ENCODE measurements at places on chromosomes 6 and 20.

- no peak for DNase-seq
Observed at GRCh38 chr20:57805747-57806146, 95.9 kb upstream of the PMEPA1 start.

DNA sequence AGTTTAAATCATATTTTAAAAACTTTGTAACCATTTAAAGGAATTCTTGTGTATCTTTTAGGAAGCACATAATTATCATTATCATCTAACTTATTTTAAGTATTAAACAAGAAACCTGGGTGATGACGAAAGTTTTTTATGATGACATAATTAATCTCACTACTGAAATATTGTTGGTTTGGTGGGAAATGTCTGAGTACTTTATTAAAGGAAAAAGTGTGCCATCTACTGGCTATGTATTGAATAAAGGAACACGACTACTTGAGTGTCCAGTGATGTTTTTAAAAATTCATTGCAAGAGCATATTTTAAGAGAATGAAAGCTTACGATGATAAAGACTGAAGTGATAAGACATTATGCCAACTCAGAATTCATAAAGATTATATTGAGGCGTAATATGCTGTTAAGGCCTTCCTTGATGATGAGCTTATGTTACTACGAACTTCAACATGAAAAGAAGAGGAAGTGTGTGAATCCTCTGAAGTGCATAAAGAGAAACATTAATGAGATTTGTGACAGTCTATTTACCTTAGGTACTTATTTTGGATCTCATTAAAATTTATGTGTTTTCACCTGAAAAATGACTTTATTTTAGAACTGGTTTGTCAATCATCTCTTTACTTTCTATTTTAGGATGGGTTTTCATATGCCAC lies 12.0 kb upstream of the TRMT11 start:
- DNase-seq, result peak; percentile 72

GRCh38 chr6:101935732-101936131 lies 542.2 kb downstream of the GRIK2 start:
- no peak for DNase-seq

DNA sequence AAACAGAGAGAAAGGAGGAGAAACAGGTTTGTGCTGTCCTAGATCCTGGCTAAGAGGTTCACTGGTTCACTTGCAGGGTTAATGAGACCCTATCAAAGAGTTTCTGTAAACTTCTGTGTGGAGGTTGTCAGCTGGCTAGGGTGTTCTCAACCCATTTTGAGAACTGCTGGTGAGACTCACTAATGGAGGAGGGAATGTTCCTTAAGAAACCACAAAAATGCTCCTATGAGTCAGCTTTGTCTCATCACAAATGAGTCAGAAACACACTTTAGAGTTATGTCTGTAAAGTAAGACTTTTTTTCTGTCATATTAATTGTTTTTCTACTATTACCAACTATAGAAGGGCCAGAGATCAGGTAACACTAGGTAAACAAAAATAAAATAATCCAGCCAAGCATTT lies 884.4 kb downstream of the PHF3 start:
- no peak for DNase-seq

DNA sequence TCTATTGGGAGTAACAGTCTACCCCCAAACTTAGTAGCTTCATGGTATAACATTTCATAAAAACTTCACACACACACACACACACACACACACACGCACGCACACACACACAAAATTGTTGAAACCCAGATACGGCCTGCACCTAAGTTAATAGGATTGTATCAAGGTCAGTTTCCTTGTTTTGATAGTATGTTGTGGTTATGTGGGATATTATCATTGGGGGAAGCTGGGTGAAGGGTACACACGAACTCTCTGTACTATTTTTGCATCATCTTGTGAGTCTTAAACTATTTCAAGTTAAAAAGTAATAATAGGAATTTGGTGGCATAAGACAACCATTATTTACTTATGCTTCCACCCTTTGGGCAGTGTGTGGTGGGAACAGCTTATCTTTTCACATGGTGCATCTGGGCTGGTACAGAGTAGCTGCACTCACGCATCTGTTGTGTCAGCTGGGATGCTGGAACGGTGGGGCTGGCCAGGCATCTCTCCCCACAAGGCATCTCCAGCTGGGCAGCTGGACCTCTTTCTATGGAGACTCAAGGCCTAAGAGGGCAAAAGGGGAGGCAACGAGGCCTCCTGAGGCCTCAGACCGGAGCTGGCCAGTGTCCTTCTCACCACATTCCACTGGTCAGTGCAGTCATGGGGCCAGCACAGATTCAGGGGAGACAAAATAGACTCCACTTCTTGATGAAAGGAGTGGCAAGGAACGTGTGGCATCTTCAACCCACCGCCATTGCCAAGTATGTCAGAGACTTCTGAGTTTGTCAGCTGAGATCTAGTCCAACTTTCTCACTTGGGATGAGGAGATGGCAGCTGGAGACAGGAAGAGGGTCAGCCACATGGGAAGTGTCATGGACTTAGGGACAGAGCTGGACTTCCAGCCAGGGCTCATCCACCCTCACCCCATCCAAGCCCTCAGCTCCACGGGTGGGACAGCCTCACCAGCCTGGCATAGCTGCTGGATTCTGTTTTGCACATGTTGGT lies 20.5 kb upstream of the IP6K3 start:
- no peak for DNase-seq

DNA sequence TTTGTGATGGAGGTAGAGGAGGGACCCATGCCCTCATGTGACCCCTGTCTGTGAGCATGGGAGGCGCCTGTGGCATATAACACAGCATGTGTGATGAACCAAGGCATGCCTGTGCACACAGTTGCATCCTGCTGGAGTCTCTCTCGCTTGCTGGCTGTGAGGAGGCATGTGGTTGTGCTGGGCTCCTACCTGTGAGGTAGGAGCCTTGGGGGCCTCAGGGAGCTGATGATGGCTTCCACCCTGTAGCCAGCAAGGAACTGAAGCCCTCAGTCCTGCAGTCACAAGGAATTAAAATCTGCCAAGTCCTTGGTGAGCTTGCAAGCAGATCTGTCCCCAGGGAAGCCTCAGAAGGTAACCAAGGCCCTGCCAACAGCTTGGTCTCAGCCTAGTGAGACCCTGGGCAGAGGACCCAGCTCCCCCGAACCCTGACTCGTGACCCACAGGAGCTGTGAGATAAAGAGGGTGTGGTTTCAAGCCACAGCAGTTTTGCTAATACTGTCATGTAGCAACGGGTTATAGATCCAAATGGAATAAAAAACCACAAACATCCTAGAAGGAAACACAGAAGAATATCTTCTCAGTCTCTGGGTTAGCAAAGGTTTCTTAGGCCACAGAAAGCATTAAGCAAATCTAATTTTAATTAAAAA lies 145.7 kb downstream of the WDR27 start:
- no peak for DNase-seq

- DNase-seq, result no peak
Observed at GRCh38 chr6:2763345-2763841, 1.8 kb upstream of the WRNIP1 start.

DNA sequence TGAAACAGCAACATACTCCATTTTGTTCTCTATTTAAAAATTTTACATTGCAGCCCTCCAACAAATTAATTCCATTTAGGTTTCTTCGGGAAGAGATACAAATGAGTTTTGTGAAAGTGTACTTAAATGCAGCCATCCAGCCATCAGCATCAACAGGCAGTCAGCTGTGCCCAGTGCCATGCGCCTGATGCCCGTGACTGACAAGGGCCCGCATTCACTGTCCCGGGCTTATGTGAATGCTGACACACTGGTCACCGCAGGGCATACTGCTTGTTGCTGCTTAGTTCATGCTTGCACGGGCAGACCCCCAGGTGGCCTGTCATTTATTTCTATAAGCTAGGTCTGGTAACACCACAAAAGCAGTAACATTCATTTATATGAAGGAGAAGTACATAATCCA lies 224.9 kb upstream of the QKI start:
- no peak for DNase-seq

DNA sequence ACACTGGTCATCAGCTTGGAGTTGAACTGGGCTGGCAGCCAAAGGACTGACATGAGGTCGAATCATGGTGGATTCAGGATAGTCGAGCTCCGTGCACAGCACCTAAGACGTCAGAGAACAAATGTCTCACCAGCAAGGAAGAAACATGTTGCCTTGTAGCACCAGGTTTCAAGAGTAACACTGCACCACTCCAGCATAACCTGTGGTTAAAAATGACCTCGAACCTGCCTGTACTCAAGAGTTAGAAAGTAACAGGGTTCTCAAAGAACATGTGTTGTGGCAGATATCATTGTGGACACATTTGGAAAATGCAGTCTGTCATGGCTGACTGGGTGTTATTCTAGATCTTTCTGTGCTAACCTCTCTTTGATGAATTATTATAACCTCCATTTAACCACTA lies 511.6 kb downstream of the CDH26 start:
- DNase-seq, result no peak

GRCh38 chr20:37144856-37145404 lies 34.2 kb upstream of the RPN2 start:
- no peak for DNase-seq

GRCh38 chr6:2959909-2960719 lies 11.3 kb downstream of the SERPINB6 start:
- no peak for DNase-seq

- DNase-seq, result no peak
Observed at GRCh38 chr6:168916576-168917211, 337.0 kb downstream of the THBS2 start.

DNA sequence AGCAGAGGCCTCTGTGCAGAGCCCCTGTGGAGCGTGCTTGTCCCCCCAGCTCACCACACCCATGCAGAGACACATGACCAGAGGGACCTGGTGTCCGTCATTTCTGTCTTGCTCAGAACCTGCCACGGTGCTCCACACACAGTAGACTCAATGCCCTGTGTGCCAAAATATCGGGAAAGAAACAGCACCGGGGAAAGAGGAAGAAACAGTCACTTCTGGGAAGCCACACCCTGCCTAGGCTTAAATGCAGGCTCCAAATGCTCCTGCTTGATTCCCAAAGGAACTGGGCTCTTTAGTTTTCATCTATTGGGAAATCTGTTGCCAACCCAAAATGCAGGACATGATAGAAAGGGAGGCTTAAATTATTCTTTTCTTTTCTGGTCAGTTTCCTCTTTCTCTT lies 503.9 kb downstream of the CD83 start:
- DNase-seq, result no peak

DNA sequence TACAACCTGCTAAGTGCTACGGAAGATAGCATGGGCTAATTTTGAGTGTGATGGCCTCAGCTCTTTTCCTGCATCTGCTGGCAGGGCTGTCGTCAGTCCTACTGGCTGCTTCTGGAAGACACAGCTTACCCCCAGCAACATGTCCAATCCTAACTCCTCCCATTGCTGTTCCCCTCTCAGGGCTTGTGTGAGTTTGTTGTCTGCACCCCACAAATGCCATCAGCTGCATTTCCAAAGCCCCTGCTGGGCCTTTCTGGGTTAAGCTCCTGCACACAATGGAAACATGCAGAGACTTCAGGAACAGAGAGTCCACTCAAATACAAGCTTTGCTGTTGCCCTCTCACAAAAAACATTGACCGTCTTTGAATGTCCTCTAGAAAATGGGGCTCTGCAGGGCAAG lies 84.7 kb downstream of the RNF182 start:
- DNase-seq, result no peak

- no peak for DNase-seq
Observed at GRCh38 chr6:142947714-142948480, 2.9 kb upstream of the HIVEP2 start.

DNA sequence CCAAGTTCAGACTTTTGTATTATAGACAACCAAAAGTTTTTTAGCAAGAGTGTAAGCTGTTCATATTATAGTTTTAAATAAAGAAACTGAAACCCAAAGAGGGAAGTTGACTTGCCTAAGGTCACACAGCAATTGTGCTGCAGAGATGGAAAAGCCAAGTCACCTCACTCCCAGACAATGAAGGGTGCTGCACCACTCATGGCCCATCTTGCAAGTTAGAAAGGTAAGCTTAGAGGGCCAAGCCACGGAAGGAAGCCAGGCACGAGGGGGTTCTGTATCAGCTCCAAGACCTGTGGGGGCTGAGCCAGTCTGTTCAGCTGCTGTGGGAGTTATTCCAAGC lies 860 bp downstream of the DEFB124 start:
- DNase-seq, result no peak

DNA sequence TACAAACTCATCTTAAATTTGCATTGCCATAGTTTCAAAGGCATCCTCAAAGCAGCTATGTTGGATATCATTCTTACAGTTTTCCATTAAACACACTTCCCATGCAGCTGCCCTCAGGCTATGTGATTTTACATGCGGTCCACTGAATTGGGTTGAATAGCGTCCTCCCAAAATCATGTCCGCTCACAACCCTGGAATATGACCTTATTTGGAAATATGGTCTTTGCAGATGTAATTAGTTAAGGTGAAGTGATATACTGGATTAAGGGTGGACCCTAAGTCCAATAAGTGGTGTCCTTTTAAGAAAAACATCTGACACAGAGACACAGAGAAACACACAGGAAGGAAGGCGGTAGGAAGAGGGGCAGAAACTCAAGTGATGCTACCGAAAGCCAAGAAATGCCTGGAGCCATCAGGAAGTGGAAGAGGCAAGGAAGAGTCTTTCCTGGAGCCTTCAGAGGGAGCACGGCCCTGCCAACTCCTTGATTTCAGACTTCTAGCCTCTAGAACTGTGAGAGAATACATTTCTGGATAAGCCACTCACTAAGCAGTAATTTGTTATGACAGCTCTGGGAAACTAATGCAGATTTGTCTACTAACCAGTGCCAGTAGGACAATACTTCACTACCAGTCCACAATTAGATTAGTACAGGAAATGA lies 42.7 kb upstream of the NHSL1 start:
- no peak for DNase-seq

- no peak for DNase-seq
Observed at GRCh38 chr20:14518648-14519047, 181.2 kb upstream of the FLRT3 start.

- DNase-seq, result no peak
Observed at GRCh38 chr6:129886401-129887155, 25.5 kb upstream of the TMEM244 start.

GRCh38 chr6:317060-317447 lies 24.8 kb downstream of the DUSP22 start:
- DNase-seq, result no peak

- peak; percentile 64 for DNase-seq
Observed at GRCh38 chr6:106046116-106046853, 39.9 kb upstream of the PRDM1 start.

DNA sequence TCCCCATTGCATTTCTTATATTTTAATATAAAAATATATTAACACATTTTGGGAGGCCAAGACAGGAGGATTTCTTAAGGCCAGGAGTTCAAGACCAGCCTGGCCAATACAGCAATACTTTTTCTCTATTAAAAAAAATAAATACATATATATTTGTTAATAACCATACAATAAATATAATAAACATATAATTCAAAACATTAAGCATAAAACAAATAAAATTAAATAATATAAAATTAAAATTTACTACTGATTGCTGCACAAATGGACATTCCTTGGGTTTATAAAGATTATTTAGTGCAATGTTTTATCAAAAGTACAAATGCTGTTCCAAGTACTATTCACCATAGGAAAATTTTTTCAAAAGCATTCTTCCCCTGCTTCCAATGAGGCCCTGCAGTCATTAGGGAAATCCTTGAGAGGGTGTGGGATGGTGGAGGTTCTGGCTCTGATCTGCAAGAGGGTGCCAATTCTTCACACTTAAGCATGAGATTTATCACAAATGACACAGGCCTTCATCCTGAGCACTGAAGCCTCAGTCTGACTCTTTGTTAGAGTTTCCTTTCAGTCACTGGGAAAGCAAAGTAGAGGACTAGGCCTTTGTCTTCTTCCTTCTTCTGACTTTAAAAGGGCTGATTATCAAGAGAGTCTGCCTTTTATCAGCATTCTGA lies 596.7 kb downstream of the EPM2A start:
- no peak for DNase-seq

- DNase-seq, result no peak
Observed at GRCh38 chr6:126361832-126362440, 22.0 kb downstream of the CENPW start.

Data from NCI-H1105 treated with DMSO at 0.1 percent for 48 hours (cell line).